ENCODE measurements at places on chromosomes 3 and 15.

DNA sequence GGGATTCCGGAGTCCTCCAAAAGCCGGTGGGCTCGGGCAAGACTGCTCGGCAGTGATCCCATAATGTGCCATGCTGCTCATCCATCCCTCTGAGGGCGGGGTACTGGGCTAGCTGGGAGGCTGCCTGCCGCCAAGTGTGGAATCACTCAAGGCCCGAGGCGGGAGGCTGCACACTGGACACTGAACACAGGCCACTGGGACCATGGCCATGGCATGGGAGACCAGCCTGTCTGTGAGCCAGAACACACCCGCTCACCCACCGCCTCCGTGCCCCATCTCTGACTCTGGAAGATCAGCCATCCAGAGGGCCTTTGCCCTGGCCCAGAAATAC lies 1.4 kb downstream of the C3orf22 start:
- DNase-seq: no peak

- no peak for DNase-seq
Observed at GRCh38 chr3:186381424-186382216, 19.6 kb upstream of the DGKG start.

DNA sequence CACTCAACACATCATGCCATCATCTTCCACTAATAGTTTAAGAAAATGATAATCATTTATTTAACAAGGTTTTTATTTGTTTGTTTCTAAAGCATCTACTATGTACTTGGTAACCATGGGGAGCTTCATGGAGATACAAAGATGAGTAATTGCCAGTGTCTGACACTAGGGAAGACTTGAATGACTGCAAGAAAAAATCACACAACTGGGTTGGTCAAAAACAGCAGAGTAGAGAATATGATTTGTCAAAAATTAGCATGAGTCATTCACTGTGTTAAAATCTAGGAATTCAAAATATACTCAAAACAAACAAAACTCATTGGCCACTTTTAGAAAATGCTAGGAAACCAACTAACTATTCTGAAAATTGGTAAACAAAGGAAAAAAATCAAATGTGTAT lies 6.3 kb downstream of the BNC1 start:
- no peak for DNase-seq

DNA sequence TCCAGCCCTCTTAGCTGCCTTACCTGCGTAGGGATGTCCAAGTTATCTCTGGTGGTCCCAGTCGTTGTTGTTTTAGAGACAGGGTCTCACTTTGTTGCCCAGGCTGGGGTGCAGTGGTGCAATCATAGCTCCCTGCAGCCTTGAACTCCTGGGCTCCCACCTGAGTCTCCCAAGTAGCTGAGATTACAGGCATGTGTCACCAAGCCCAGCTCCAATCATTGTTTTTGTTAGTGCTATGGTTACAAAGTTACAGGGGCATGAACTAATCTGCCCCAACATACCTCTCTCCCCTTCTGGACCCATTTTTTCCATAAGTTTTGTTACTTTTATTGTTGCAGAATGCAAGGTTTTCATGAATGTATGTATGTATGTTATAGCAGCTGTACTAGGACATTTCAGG lies 54.7 kb downstream of the CTDSPL2 start:
- no peak for DNase-seq

Measured in left ventricle myocardium superior (tissue), 1 donor.